Activated CD4-positive, alpha-beta memory T cell treated with anti-CD3 and anti-CD28 coated beads for 36 hours (primary cell): ENCODE measurements at places on chromosomes 5 and 9. TPM values are rescaled to one million over a fixed set of nuclear protein-coding genes. Genes with fewer than 3 reads are reported as not detected.

The CCNI2 gene
- total RNA-seq, result 4.2 TPM

- no peak for DNase-seq
These were observed 29.2 kb upstream of the ADRA1B start for GRCh38 chr5:159887050-159887449.

DNA sequence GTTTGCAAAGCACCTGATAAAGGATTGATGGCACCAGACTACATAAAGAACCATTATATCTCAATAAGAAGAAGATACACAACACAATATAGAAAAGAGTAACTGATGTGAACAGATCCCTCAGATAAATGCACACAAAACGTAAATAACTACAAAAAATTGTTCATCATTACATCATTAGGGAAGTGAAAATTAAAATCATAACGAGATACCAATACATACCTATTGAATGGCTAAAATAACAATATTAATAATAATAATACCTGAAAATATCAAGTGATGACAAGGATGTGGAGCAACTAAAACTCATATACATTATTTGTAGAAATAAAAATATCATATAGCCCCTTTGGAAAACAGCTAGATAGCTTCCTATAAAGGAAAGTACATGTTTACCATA lies 469.5 kb downstream of the DMRTA1 start:
- no peak for DNase-seq

DNA sequence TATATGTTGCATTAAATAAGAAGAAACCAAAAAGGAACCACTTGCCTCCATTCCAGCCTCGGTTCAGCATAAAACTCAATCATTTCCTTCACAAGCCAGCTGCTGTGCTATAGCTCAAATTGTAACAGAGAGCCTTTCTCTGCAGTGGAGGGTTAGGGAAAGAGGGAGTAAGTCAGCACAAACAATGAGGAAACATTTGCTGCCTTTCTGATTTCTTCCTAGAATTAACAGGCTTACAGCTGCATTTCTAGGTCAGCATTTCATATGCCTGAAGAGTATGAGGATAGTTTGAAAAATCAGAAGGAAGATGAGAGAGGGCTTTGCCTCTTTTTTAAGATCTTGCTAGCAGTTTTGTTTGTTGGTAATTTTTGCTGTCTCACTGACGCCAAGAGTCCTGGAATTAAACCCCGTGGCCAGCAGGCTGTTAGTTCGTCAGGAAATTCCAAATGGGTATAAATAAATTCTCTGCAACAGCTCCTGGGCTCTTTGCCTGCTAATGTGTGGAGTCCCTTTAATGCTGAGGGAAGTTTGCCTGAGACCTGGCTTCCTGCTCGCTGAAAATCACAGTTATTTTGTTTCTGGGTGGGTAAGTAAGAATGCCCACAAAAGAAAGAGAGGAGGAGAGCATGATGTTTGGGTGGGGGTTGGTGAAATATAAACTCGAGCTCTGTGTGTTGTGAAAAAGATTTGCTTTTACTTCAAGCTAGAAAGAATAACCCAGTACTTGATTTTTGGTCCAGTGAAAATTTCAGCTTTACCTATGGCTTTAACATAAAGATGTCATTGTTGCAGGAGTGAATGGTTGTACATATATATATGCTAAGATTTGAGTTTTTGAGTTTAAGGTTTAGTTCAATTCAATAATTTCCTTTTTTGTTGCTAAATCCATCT lies 148.1 kb upstream of the DMRT1 start:
- no peak for DNase-seq

- peak; percentile 39 for DNase-seq
These were observed 727 bp downstream of the RHOBTB3 start for GRCh38 chr5:95731571-95732554.
